ENCODE measurements at places on chromosomes 11 and 22.

DNA sequence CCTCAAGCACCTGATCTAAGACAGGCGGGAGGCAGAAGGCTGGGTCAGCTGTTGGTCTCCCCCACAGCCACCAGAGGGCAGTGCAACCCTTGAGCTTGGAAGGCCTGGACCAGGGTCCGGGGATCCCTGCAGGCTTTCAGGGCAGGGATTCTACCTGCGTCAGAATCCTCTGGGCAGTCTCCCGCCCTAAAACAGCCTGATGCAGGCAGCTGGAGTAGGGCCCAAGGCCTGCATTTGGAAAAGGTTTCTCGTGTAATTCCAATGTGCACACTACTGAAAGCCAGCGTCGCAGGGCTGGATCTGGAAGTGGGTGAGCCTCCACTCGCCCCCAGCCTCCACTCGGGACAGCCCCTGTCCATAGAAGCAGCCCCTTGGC, 31.8 kb downstream of the BID start:
- DNase-seq = peak; percentile 83

DNA sequence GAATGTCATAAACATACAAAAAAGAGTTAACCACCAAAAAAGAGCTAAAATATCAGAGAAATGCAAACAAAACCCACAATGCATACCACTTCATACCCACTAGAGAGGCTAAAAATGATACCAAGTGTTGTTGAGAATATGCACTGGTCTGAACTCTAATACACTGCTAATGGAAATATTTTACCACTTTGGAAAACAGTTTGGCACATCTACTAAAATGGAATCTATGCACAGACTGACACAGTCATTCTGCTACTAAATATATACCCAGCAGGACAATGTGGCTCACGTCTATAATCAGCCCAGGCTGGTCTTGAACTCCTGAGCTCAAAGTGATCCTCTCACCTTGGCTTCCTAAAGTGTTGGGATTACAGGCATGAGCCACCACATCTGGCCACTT, 18.0 kb downstream of the MAPK1 start:
- no peak for DNase-seq

- DNase-seq = peak; percentile 15
Measured at GRCh38 chr22:32926600-32926999, 125.1 kb downstream of the TIMP3 start.

DNA sequence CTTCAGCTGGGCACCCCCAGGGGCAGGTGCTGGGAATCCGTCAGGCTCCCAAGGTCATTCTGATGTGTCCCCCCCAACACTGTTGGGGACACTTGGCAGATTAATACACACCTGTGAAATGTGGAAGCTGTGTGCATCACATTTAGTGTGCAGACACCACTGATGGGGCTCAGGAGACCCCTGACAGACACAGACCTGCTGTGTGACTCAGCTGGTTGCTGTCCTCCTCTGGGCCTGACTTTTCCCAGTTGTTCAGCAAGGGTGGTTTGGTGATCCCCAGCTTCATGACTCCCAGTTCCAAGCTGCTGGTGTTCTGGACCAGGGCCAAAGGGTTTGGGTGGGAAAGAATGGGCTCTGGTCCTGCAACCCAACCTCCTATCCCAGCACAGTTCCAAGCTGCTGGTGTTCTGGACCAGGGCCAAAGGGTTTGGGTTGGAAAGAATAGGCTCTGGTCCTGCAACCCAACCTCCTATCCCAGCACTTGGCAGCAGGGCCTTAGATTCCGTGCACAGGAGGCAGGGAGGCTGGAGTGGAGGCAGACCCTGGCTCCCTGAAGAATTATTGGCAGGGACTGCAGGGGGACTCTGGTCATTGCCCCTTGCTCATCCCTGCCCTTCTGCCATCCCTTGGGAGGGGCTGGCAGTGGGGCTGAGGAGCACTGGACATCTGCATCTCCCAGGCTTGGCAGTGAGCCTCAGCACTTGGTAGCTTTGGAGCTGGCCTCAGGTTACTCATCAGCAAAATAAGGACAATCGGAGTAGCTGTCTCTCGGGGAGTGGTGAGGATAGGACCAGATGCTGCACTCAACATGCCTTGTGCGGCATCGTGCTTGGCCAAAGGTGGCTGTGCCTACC, 8.4 kb upstream of the OMP start:
- no peak for DNase-seq

All from activated CD4-positive, alpha-beta T cell treated with anti-CD3 and anti-CD28 coated beads, Interleukin-2, Interleukin-6, amounts not matched to agents 100 ng/mL and 50 ng/mL, durations not matched to agents 16 hours and 8 hours (primary cell).